ENCODE measurements at places on chromosomes 13 and 19. TPM values are rescaled to one million over a fixed set of nuclear protein-coding genes. Genes with fewer than 3 reads are reported as not detected.

GRCh38 chr13:45950386-45951000 lies 98.9 kb upstream of the SIAH3 start:
- no peaks in the 10 kb centered on the region for H3K27me3 ChIP-seq
- peaks cover 5% of the 10 kb centered on the region for H3K36me3 ChIP-seq
- H3K4me1 ChIP-seq: no peaks in the 10 kb centered on the region
- H3K4me3 ChIP-seq: no peak overlapping the region
- no peak overlapping the region for H3K27ac ChIP-seq
- DNase-seq: no peak

Gene THSD1
- 0.28 TPM for total RNA-seq

DNA sequence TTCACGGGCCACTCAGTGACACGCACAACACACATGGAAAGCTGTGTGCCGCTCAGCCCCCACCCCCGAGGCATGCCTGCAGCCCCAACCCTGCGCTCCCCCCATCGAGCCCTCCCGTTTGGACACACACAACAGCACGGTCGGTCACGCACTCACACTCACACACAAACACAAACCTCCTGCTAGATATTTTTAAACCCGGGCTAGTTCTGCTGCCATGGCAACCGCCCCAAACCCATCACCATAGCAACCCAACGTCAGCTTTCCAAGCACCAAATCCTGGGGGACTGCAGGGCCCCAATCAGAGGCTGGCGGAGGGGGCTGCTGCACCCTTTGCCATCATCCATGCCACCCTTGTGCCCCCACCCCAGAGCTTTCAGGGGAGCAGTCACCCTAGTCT lies 2.5 kb upstream of the NOVA2 start:
- peaks cover 16% of the 10 kb centered on the region for H3K4me1 ChIP-seq
- H3K36me3 ChIP-seq: no peaks in the 10 kb centered on the region
- DNase-seq: no peak
- H3K27ac ChIP-seq: no peak overlapping the region
- H3K4me3 ChIP-seq: no peak overlapping the region

- no peak overlapping the region for H3K4me3 ChIP-seq
- no peaks in the 10 kb centered on the region for H3K27me3 ChIP-seq
- H3K4me1 ChIP-seq: peaks cover 1% of the 10 kb centered on the region
Observed at GRCh38 chr13:114017028-114017630, 43.3 kb upstream of the C13orf46 start.

GRCh38 chr13:44219577-44220548 lies 153.8 kb upstream of the SERP2 start:
- no peaks in the 10 kb centered on the region for H3K4me1 ChIP-seq
- no peak for DNase-seq
- H3K27ac ChIP-seq: no peak overlapping the region
